ENCODE measurements at places on chromosomes 11 and 22. TPM values are rescaled to one million over a fixed set of nuclear protein-coding genes. Genes with fewer than 3 reads are reported as not detected.

The GRAMD1B gene
- 17.1 TPM for polyA plus RNA-seq

The MFRP gene
- not detected for polyA plus RNA-seq

The CRYBB3 gene
- polyA plus RNA-seq = not detected

The ALX4 gene
- polyA plus RNA-seq = 0.19 TPM

The FOLH1 gene
- 19.3 TPM for polyA plus RNA-seq

The CNGA4 gene
- 6.1 TPM for polyA plus RNA-seq

The SMTNL1 gene
- polyA plus RNA-seq = not detected

The C11orf86 gene
- not detected for polyA plus RNA-seq

The LARGE2 gene
- polyA plus RNA-seq = 1.2 TPM

The GSTP1 gene
- 752 TPM for polyA plus RNA-seq

The TPCN2 gene
- 2.7 TPM for polyA plus RNA-seq
